Stimulated activated CD4-positive, alpha-beta T cell treated with anti-CD3 and anti-CD28 coated beads, TNF-alpha, amount 100 ng/mL, for 4 hours (primary cell): ENCODE measurements at places on chromosomes 7 and 10.

DNA sequence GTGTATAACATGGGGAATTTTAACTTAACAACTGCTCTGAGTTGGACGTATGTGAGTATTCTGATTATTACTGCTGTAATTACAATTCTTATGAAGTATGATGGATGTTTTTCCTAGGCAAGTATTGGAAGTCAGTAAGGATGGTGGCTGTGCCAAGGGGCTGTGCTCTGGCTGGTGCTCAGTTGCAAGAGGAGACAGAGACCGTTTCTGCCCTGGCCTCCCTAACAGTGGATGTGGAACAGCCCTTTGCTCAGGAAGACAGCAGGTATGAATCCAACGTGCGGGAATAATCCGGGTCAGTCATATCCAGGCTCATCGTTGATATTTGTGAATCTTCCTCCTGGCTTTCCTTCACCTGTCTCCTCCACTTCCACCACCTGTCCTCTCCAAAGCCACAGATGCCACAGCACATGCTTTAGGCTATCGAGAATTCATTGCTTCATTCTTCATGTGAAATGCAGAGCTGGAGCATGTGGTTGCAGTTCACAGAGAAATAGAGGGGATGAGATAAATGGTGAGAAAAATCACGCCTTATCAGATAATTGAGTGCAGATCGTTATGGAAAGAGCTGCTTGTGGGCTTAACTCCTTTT lies 141.7 kb downstream of the TWIST1 start:
- DNase-seq: no peak

GRCh38 chr10:115947104-115947503 lies 325.9 kb downstream of the GFRA1 start:
- DNase-seq: no peak

GRCh38 chr10:97053276-97053675 lies 132.5 kb downstream of the SLIT1 start:
- DNase-seq: no peak

DNA sequence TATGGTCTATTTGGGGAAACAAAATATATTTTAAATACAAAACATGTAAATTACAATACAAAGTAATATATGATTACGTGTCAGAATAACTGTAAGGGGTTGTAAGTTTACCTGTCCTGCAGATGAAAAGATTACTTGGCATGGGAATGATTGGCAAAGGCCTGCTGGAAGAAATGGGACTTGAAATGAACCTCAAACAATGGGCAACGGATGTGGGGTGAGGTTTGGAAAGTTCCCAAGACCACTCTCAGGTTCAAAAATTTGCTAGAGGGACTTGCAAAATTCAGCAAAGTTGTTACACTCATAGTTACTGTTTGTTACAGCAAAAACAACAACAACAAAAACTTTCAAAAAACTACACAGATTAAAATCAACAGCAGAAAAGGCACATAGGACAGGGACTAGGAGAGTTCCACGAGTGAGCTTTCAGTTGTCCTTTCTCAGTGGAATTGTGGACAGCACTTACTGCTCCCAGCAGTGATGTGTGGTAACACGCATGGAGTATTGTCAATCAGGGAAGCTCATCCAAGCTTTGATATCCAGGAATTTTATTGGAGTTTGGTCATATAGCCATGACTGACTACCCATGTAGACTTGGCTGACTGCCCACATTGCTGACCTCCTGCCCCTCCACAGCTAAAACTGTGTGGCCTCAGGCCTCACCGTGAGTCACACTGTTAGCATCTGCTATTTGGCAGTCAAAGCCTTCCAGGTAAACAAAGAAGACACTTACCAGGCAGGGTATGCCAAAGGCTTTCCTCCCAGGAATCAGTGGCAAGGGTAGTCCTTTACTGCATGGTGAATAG lies 43.8 kb downstream of the EXOC6 start:
- no peak for DNase-seq

GRCh38 chr10:84310470-84310869 lies 17.9 kb upstream of the CCSER2 start:
- no peak for DNase-seq

DNA sequence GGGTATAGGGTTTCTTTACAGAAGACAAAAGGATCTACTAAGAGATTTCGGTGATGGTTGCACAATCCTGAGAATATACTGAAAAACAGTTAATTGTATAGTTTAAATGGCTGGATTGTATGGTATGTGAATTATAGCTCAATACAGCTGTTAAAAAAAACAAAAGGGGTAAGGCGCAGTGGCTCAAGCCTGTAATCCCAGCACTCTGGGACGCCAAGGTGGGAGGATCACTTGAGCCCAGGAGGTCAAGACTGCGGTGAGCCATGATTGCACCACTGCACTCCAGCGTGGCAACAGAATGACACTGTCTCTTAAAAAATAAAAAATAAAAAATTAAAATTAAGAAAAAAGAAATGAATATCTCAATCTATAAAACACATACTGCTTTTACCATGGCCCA lies 18.5 kb downstream of the ESYT2 start:
- DNase-seq: no peak

- no peak for DNase-seq
These were observed 31.8 kb downstream of the SMURF1 start for GRCh38 chr7:99112097-99112496.

DNA sequence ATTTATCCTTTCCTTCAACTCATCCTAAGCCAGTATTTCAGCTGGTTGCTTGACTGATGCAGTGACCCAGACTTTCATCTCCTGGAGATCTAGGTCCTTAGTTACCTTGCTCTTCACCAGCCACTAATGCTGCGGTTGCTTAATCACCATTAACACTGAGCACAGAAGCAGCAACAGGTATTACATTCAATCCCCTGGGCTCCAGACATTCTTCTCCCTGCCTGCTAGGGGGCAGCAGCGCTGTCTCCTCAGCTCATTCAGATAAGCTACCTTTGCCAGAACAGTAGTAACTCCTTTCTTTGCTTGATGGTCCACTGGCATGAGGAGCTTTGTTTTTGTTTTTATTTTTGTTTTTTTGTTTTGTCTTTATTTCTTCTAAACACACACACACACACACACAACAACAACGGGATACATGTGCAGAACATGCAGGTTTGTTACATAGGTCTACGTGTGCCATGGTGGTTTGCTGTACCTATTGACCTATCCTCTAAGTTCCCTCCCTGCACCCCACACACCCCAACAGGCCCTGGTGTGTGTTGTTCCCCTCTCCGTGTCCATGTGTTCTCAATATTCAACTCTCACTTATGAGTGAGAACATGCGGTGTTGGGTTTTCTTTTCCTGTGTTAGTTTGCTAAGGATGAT lies 1043.2 kb upstream of the C7orf33 start:
- no peak for DNase-seq

DNA sequence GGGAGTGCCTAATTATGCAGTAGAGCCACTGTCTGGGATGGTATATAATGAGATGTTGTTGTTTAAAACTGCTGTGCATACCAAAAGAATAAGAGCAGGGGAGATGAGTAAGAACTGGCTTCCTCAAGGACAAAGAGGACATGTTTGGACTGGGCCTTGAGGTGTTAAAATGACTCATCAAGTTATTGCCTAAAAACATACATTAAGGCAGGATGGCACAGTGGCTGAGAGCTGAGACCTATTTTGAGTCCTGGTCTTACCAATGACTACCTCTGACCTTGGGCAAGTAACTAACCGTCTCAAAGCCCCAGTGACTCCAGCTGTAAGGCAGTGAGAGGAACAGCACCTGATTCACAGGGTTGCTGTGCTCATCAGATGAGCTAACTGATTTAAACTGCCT lies 71.1 kb downstream of the CFAP58 start:
- no peak for DNase-seq

DNA sequence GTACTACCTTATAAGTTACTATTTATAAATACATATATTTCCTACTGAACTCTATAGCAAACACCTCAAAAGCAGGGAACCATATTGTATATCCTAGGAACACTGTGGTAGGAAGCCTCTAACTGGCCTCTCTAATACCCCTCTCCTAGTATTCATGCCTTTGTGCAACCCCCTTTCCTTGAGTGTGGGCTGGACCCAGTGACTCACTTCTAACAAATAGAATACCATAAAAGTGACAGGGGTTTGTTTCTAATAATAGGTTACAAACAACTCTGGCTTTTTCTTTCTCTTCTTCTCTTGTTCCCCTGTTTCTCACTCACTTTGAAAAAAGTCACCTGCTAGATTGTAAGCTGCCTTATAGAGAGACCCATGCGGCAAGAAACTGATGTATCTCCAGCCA lies 51.6 kb upstream of the MACC1 start:
- DNase-seq: no peak

GRCh38 chr7:132480534-132480933 lies 95.7 kb downstream of the PLXNA4 start:
- no peak for DNase-seq

DNA sequence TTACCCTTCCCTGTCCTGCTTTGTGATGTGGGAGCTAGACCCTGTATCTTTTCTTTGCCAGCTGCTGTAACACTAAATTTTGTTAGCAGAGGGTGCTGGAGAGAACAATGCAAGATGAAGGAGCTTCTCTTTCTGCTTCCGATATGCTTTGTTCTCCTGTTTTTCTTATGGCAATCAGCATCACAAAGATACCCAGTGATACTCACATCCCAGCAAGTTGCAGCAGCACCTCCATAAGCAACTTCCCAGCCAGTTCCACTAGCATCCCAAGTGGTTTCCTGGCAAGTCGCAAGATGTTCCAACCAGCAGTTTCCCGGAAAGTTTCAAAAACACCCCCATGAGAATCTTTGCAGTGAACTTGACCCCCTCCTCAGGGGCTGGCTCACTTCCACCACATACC lies 148.6 kb downstream of the IMMP2L start:
- no peak for DNase-seq

DNA sequence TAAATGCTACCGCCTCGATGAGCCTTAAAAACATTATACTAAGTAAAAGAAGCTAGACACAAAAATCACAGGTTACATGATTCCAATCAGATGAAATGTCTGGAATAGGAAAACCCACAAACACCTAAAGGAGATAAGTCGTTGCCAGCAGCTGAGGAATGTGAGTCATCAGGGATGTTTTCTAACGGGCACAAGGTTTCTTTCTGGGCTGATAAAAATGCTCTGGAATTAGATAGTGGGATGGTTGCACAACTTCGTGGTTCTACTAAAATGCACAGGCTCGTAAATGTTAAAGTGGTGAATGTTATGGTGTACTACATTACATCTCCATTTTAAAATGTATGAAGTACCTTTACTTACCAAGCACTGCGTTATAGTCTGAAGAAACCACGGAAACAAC lies 9.7 kb downstream of the ABLIM1 start:
- DNase-seq: no peak

- no peak for DNase-seq
These were observed 124.0 kb upstream of the PRSS58 start for GRCh38 chr7:142381727-142382390.

DNA sequence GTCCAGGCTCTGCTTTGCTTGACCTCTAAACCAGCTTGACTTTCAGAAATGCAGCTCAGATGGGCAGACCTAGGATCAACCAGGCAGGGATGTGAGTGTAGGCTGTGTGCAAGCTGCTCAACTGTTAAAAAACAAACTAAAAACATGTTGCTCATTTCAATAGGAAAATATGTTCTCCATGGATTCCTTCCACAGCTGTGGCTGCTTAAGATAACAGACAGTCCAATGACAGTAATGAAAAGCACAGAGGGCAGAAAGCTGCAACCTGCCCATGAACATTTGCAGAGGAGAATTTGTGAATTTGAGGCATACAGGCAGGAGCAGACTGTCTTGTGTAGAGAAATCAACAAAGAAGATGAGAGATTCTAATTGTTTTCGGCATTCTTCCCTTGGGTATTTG lies 534.2 kb downstream of the CCSER2 start:
- no peak for DNase-seq

DNA sequence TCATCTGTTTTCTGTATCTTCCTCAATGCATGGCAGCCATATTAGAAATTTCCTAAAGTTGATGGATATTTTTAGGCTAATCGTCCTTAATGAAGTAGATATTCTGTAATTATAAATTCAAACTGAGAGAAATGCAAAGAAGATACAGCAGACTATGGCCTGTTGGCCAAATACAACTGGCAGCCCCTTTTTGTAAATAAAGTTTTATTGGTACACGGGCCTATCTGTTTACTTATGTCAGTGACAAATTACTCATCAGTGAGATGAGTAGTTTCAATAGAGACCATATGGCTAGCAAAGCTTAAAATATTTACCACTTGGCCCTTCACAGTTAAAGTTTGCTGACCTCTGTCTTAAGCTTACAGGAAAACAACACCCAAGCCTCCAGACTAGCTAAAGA lies 112.3 kb downstream of the HTR7 start:
- DNase-seq: no peak

GRCh38 chr7:117435475-117436043 lies 8.3 kb upstream of the ASZ1 start:
- no peak for DNase-seq

DNA sequence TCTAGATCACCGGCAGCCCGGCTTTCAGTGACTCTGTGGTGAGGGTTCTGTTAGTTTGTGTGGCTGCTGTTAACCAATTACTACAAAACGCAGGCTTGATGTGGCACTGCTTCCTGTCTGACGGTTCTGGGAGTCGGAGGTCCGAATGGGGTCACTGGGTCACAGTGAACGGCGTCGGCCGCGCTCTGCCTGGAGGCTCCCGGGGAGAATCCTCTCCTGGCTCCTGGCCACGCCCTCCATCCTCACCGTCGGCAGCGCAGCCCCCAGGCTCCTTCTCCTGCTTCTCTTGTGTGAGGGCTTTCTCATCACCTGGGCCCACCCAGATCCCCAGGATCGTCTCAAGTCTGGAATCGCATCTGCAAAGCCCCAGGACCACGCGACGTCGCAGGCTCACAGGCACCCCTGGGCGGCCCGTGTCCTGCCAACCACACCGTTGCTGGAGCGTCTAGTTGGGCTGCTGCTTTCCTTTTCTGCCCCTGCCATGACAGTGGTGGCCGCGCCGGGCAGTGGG lies 31.8 kb upstream of the NKX6-2 start:
- DNase-seq: no peak

GRCh38 chr10:11603741-11604140 lies 7.7 kb downstream of the USP6NL start:
- no peak for DNase-seq

- DNase-seq: no peak
These were observed 176.4 kb downstream of the AHR start for GRCh38 chr7:17474724-17475344.

DNA sequence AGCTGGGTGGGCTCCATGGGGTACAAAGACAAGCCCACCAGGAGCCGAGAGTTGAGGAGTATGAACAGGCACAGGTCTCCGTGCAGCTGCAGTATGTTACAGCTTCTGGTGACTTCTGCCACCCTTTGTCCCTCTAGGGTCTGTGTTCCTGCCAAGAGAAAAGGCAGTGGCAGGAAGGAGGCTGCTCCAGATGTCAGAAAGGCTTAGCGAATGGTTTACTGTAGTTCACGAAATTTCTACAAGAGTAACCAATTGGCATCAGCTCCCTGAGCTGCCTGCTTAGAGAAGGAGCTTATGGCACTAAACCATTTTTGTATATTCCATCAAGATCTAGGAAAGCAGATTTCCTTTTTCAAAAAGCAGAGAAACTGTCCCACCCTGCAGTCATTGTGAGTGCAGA lies 48.2 kb upstream of the TMEM72 start:
- no peak for DNase-seq

- DNase-seq: no peak
These were observed 10.6 kb downstream of the AP5Z1 start for GRCh38 chr7:4786015-4786414.
